ENCODE measurements at places on chromosomes 12 and 14.

- no peak for DNase-seq
These were observed 1.7 kb upstream of the C12orf56 start for GRCh38 chr12:64392221-64392620.

DNA sequence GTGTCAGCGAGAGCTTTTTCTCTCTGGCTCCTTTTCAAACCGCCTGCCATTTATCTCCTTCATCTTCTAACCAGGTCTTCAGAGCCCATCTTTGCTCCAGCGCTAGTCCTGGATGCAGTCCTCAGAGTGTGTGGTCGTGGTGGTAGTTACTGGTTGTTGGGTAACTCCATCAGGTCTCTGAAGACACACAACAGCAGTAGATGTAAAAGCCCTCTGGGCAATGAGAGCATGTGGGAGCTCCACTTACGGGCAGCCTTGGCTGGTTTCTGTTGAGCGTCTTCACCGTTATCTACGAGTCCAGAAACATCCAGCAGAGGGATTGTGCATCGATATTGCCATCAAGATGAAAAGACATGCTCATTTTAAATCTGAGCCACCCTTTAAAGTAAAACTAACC is 61.2 kb downstream of the FBXL14 start:
- peak; percentile 32 for DNase-seq

DNA sequence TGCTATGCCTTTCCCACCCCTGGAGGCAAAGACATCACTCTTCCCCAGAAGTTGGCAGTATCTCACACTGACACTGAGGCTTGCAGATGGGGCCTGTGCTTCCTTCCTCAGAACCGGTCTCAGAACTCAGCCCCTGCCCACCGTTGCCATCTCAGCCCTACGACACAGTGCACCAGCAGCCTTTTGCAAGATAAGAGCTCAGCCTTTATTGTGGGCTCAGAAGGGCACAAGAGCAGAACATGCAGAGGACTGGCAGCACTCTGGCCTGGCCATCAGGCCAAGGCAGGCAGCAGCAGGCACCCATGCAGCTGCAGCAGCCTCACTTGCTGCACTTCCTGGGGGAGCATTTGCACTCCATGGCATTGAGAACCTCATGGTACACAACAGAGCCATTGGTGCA is 3.6 kb upstream of the ANO2 start:
- no peak for DNase-seq

- DNase-seq: no peak
These were observed 520.5 kb upstream of the TMPO start for GRCh38 chr12:97994746-97995484.

GRCh38 chr12:31773867-31774266 is 45.0 kb upstream of the AMN1 start:
- DNase-seq: no peak

GRCh38 chr12:88420457-88420856 is 159.8 kb downstream of the KITLG start:
- DNase-seq: no peak

DNA sequence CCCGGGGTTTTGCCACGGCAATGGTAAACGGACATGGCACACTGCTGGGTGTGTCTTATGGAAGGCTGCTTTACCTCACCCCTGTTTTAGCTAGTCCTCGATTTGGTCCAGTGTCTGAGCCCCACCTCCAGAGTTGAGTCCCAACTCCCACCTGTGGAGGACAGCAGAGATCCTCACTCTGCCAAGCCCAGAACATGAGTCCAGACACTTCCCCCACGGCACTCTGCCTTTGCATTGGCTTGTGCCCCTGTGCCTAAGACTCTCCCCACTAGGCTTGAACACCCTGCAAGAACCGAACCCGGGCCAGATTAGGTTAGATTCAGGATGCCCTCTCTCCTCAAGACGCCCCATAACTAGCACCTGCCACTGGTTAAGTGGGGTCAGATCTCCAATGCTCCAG is 59.8 kb upstream of the C14orf180 start:
- no peak for DNase-seq

DNA sequence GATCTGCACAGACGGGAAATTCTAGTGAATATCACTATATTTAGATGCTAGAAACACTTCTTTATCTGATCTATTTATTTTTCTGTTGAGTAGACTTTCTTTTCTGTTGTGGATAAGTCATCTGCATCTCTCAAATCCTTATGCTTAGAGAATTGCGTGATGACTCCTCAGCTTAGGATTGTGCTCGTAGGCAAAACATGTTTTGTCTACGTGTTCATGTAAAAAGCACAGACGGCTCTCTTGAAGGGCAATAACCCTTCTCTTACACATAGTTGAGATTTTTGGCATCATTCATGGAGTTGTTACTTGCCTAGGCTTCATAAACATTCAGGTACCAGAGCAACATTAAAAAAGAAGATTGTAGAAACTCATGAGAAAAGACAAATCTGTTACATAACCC is 18.6 kb downstream of the PPFIBP1 start:
- DNase-seq: no peak

GRCh38 chr12:11959117-11959823 is 111.5 kb upstream of the BCL2L14 start:
- no peak for DNase-seq

DNA sequence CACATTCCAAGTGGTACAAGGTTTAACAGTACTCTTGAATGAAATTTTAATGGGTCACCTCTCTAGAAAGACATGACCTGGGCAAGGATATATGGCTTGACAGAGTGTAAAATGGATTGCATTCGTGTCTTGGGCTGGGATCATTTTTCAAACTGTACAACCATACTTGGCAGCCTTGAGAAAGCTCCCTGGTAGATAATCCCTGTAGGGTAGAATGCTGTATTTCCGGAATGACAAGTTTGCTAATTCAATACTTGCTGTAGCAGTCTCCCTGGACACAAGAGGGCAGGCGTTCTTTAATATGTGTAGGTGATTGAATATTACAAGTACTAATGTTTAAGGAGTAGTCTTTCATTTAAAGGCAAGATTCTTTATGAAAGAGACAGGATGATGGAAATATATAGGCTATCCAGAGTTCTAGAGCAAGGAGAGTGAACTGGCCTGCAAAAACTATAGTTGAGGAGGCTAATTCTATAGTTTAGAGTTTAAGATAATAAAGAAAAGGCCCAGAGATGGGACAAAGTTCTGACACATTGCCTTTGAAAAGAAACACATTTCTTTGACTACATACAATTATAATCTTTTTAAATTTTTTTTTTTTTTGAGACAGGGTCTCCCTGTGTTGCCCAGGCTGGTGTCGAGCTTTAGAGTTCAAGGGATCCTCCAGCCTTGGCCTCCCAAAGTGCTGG is 53.4 kb downstream of the PLBD1 start:
- no peak for DNase-seq

DNA sequence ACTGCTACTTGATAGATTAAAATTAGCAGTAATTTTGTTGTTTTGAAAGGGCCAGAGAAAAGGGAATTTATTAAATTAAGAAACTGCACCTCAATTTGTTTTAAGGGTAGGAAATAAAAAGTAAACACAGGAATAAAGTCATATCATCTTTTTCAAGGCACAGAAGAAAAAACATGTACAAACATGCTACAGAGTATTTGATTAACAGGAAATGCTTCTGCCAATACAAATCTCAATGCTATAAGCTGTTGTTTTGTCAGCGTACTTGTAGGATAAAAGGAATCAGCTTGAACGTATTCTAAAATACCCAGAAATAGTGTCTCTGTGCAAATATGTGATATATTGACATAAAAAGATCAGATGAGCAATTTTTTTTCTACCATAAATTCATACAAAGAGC is 474.0 kb upstream of the MGAT4C start:
- DNase-seq: no peak

GRCh38 chr12:130862161-130862560 is 9.7 kb upstream of the RAN start:
- DNase-seq: no peak

DNA sequence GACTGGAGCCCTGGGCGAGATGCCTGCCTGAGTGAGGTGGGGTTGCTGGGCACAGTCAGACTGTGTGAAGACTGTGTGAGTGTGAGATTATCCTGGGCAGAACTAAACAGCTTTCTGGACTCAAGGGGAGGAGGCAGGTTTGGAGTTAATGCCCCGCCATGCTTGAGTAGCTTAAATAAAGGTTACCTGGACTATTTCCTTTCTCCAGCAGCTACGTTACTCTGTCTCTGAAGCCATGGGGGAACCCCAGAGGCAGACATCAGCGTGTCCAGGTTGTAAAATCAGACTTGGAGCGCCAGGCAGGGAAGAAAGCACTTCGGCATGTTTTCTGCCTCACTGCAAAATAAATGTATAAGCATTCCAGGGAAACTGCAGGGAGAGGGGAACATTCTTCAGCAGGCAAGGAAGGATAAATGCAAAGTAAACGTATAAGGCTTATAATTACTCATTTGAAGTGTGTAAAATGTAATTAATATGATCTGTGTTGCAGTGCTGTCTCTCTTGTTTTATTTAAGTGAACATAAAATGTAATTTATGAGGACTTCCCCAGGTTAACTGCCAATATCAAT is 129.7 kb downstream of the CHST11 start:
- no peak for DNase-seq

DNA sequence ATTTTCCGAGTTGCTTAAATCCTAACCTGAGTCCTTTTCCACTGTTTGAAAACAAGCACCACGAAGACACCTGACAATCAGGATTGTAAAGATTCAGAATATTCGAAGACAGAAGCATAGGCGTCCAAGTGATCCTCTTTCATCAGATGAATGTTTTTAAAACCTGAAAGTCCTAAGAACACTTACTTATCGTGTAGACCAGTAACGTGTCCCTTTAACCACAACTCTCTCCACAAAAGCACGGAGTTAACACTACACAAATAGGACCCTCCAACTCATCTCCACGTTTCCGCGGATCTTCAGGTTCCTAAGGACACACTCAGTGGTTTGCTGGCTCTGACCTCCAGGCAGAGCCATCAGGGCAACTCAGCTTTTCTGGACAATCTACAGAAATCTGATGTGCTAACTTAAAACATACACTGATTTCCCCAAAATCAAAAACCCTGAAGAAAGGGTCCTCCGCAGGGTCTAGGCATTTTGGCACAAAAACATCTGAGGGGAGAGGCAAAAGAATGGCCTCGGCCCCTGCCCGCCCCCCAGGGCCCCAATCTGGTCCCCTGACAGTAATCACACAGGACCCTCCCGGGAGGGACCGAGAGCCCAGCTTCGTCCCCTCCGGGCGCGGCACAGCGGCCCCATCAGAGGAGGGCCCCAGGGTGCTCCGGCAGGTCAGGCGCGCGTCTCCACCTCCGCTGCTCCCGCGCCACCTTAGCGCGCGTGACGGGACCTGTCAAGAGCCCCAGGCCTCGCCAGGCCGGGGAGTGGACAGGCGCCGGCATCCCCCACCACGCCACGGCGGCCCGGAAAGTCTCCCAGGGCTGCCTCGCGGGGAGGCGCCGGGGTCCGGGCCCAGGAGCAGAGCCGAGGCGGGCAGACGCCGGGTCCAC is 925 bp downstream of the DICER1 start:
- peak; percentile 7 for DNase-seq

DNA sequence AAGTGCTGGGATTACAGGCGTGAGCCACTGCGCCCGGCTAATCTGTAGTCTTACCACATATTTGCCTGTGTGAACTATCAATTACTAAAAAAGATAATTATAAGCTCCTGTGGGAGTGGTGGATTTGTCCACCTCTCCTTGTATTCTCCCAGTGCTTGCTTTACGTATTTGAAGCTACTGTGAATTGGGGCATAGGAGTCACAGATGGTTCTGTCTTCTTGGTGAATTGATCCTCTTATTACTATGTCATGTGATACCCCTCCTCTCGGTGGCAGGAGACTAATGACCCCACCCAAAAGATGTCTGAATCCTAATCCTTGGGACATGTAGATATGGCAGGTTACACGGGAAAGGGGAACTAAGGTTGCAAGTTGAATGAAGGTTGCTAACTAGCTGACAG is 11.8 kb downstream of the GPR132 start:
- DNase-seq: no peak

DNA sequence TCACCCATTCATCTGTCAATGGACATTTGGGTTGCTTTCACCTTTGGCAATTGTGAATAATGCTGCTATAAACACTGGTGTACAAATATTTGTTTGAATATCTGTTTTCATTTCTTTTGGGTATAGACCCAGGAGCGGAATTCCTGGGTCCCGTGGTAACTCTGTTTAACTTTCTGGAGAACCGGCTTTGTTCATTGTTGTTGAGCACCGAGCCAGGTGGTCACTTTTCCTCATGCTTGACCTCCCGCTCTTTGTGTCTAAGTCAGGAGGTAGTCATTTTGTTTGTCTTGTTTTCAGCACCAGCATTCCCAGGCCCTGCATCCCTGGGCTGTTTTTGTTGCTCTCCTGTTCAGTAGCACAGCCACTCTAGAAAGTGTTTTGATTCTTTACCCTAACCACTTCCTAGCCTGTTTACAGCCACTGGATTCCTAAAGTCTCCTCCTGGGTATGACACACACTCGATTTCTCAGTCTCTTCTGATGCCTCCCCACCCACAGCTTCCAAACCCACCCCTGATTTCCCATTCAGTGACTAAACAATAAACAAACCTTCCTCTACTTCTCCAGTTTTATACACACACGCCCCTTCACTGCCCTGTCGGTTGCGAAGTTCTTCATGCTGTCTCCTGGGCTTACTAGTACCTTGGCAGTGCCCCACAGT is 37.9 kb downstream of the B4GALNT3 start:
- no peak for DNase-seq

DNA sequence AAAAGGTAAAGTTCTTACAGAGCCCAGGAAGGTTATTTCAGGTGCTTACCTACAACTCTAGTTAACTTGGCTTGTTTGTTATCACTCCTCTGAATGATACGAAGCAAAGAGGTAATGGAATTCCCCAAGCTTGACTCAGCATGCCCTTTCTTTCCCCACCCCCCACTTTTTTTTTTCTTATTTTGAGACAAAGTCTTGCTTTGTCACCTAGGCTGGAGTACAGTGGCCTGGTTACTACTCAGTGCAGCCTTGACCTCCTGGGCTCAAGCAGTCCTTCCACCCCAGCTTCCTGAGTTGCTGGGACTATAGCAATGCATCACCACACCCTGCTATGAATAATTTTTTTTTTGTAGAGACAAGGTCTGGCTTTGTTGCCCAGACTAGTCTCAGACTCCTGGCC is 17.1 kb upstream of the YBX3 start:
- no peak for DNase-seq

GRCh38 chr12:96015672-96016071 is 19.5 kb upstream of the HAL start:
- no peak for DNase-seq

- DNase-seq: no peak
These were observed 13.8 kb downstream of the FBRSL1 start for GRCh38 chr12:132503618-132504204.

- no peak for DNase-seq
These were observed 5.6 kb downstream of the CLEC14A start for GRCh38 chr14:38250331-38250730.

- peak; percentile 18 for DNase-seq
These were observed 244.2 kb upstream of the CRY1 start for GRCh38 chr12:107337346-107338095.

GRCh38 chr12:89166525-89166934 is 185.8 kb downstream of the DUSP6 start:
- no peak for DNase-seq
